ENCODE measurements at places on chromosomes 4 and X.

DNA sequence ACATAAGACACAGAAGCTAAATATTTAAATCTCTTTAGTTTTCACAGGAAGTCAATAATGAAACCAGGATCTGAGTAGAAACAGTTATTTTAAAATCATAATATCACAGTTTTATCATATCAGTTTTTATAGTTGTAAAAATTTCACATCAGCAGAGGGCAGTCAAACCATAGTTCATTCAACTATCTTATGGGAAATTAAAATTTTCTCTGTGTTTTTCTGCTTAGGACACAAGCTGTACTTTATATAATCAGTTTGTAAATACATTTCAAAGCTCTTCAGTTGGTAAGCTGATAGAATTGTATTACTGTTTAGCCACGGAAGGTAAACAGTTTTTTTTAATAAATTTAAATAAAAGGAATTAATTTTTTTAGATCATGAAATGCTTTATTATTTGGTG is 204.8 kb upstream of the NUDT6 start:
- DNase-seq, result no peak

DNA sequence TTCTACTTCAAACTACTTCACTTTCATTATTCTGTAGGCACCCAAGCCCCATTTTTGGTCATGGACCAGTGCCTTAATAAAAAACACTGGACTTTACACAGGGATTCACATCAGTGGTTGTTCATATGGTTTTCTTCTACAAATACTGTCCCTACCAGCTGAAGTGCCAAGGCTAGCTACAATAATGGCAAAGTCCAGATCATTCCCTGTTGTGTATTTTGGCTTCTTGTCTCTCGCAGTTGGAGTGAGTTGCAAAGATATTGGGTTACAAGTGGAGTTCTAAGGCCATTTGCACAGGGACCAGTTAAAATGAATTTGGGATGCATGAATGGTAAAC is 16.7 kb upstream of the ANKRD17 start:
- no peak for DNase-seq

- no peak for DNase-seq
Measured at GRCh38 chr4:121819216-121819965, 4.3 kb downstream of the CCNA2 start.

- no peak for DNase-seq
Measured at GRCh38 chr4:74278490-74278889, 29.8 kb upstream of the EPGN start.

DNA sequence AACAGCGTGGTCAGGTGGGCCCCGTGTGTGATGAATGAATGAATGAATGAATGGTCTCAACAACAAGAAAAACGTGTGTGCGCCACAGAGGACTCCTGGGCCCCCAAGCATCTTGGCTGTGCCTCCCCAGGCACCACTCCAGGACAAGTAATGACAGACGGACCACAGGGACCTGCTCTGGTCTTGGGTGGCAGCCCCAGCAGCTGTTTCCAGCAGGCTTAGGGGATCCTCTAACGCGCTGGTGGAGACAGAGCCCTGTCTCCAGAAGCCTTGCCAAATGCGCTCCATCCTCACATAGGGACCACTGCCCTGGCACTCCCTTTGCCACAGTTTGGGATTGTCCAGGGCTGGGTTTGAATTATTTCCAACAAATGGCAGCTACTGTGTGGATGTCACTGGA is 39.1 kb downstream of the PSAPL1 start:
- DNase-seq, result no peak

GRCh38 chrX:71236836-71237235 is 13.8 kb downstream of the GJB1 start:
- no peak for DNase-seq

DNA sequence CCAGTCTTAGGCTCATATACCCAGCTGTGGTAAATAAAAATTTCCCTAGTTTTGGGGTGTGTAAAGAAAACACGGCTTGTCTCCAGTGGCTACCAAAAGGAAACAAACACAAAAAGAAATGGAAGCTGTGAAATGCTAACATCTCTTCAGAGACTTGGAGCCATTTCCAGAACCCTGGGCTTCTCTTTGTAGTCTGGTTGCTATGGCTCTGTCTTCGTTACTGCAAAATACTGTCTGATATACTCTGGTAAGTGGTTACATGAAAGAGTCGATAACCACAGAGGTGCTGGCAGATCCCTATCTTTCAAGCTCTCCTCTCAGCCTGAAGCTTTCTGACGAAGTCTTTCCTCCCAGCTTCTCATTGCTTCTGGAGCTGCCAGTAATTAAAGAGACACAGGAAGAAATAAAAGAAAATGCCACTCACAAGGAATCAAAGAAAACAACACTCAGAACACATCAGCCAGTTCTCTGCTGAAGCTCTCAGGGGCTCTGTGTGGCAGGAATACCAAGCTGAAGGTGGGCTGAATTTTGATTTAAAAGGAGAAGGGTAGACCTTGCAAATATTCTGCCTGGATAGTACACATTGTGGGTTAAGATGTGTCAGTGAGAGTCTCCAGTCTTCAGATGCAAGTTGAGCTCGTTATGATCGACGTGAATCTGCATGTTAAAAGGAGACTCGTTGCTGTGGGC is 107.6 kb upstream of the FAM9C start:
- no peak for DNase-seq

DNA sequence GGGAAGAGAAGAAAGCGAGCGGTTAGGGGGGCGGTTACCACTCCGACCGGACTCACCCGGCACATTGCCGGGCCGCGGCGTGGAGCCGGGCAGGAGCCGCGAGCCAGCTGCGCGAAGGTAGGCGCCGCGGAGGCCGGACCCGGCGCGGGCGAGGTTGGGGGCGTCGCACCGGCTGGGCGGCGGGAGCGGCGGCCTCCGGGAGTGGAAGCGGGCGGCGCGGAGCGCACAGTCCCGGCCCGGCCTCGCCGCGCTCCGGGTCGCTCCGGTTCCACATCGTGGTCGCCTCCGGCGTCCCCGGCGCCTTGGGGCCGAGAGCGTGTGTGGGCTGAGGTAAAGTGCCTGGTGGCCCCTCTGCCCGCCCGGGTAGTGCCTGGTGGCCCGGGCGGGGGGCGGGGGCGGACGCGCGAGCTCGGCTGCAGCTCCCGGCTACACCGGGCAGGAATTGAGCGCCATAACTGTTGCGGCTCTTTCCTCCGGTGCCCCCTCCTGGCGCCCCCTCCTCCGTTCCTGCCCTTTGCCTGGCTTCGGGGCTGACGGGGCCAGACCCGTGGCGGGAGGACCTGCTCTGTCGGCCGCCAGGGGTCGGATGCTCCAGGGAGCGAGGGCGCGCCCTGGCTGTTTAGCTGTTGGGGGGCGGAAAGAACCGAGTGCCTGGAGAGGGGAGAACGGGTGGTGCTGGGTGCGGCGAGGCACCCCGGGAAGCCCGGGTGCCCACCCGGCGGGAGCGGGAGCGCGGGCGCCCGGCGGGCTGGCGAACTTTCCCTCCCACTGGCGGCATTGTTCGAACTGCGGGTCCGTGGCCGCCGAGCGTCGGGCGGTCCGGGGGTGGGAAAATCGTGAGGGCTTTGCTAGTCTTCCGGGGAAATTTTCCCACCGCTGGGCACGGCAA is 626 bp downstream of the JADE3 start:
- peak; percentile 29 for DNase-seq

DNA sequence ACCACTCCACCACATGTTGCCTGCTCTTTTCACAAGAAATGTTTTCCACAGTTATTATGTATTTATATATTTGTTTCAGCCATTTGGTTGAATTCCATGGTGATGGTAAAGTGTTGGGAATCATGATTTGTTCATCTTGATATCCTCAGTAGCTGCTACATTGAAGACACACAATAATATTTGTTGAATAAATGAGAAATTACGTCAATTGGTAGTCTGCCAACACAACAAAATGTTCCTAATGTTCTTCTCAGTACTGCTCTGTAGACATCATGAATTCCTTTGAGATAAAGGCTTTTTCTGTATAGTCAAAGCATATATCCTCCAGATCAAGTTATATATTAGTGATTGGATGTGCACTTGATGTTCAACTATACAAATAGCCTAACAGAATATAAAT is 29.5 kb downstream of the CXXC4 start:
- DNase-seq, result no peak

DNA sequence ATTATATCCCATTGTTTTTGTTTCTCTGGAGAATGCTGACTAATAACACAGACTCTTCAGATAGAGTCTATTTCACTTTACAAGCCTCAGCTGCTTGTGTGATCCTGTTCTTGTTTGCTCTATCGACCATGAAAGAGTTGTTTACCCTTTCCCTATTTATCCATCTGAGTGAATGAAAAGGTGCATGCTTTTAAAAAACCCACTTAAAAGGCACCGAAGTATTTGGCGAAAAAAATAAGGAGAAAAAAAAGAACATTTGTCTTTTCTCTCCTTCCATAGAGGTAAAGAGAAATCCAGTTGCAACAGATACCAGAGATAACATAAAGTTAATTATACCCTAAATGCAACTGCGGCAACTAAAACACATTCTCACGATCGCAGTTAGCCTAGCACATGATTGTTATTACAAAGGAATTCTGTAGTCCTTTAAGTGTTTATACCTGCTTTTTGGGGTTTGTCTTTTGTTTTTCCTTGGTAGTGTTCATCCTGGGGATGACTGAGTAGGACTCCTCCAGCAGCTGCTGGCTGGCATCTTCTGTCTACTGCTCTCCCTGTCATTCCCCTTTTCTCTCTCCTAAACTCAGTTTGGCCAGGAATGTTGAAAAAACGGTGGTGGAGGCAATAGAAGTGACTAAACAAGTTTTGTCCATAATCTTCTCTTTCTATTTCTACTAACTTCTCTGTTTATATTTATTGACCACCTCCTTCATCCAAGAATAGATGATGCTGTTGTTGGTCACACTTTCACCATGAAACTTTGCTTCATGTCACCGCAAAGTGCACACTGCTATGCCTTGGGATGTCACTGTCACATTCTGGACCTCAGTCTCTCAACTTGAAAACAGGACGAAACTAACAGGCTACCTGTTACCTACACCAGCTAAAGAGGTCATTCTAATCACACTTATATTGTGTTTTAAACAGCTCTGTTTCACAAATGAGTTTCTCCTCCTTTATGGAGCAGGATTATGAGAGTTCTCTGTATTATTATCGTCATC is 41.9 kb upstream of the FRAS1 start:
- DNase-seq, result no peak

DNA sequence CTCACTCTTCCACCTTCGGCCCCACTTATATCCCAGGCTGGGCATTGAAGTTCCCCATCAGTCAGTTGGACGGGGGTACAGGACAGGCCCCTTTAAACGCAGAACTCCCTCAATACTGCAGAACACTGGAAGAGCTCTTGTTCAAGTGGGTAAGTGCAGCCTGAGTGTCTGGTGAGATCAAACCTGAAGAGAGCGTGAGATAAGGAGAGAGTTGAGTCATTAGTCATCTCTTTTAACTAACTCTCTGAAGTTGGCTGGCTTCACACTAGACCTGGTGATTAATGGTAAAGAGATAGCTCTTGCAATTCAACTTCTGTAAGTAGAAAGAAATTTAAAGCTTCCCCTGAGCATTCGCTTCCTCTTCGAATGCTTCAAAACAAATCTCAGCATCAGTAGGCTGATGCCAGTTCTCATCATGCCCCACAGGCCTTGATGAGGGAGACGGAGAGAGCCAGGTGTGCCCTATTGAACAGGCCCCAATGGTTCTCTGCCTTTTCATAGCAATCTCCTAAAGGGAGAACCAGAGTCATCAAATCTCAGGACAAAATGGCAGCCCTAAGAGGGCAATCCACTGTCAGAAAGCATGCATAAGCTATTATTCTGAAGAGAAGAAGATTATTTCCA is 41.0 kb upstream of the JADE1 start:
- no peak for DNase-seq

GRCh38 chr4:102612824-102613366 is 111.7 kb downstream of the NFKB1 start:
- DNase-seq, result peak; percentile 34

DNA sequence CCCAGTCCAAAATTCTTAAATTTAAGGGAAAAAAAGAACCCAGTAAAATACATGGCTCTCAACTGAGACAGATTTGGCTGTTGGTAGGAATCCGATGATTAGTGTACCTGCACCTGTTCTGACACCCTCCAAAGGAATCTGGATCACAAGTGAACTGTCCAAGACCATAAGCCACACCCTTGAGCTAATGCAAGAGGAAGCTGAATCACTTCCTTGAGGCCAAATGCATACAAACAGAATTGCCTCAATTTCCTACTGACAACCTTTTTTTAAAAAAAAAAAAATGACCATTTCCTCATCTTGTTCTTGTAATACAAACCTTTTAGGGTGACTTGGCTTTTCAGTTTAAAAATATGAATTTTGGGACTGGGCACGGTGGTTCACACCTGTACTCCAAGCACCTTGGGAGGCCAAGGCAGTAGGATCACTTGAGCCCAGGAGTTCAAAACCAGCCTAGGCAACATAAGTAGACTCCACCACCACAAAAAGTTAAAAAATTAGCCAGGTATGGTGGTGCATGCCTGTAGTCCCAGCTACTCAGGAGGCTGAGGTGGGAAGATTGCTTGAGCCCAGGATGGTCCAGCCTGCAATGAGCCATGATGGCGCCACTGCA is 10.7 kb upstream of the FBXL5 start:
- DNase-seq, result no peak

GRCh38 chr4:43223820-43224219 is 331.3 kb downstream of the GRXCR1 start:
- no peak for DNase-seq

DNA sequence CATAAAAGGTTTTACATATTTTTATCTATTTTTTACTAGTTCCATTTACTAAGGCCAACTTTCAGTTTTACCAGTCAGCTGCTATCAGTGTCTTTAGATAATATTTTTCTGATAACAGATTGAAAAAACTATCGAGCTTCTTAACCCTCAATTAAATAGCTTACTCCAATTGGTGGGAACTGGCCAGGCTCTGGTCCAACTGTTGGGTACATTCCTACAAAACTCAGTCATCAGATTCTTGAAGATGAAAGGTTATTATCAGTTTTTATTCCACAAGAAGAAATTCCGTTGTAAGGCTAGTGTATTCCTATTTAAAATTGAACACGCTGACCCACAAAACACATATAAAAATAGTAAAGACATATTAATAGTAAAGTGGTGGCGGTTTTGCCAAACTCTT is 346.2 kb downstream of the MAPK10 start:
- no peak for DNase-seq

DNA sequence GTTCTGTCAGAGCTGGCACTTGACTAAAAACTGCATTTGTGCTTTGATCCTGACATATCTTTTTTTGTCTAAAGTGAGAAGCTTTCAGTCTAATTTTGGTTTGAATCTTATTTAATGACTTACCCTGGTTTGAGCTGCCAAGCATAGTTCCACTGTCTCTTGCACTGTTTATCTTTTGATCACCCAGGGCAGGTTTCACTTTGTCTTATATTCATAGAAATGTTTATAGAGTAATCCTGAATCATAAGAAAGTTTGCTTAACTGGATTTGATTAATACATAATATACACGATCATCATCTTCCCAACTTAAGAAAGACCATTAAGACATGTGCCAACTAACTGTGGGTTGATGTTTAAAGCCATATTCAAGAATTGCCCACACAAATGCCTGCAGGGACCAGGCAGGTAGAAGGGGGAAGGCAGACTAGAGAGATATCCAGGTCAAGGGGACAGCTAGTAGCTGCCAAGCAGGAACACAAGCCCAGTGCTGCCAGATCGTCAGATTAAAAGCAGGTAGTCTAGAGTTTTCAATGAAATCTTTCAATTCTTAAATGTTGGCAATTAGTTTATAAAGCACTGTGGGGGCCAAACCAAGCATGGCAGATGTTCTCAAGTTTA is 1.9 kb downstream of the GK start:
- DNase-seq, result no peak
